H1 (cell line): ENCODE measurements at places on chromosomes 6 and 20.

- no peak overlapping the region for H3K27ac ChIP-seq
- H3K4me1 ChIP-seq, result no peaks in the 10 kb centered on the region
- no peaks in the 10 kb centered on the region for H3K27me3 ChIP-seq
Observed at GRCh38 chr6:7214468-7214867, 98.5 kb downstream of the SSR1 start.

DNA sequence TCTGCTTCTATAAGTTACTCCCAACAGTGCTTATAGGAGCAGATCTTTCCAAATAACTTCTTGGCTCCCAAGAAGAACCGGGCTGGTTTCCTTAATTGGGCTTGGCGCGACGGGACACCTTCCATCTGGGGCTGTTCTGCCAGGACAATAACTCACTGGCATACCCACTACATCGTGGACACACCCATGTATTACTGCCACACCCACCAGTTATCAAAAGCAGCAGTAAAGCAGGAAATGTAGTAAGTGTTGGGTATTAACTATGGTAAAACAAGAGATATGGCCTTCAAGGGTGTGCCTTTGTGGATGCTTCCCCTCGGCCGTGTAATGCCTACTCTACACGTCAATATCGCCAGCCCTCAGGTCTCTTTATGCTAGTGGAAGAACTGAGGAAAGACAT is 24.7 kb downstream of the CNKSR3 start:
- no peak overlapping the region for H3K4me3 ChIP-seq
- no peaks in the 10 kb centered on the region for H3K36me3 ChIP-seq
- no peaks in the 10 kb centered on the region for H3K4me1 ChIP-seq
- no peaks in the 10 kb centered on the region for H3K27me3 ChIP-seq
- no peak overlapping the region for H3K27ac ChIP-seq
- DNase-seq, result no peak

GRCh38 chr6:144064402-144065212 is 30.8 kb downstream of the SF3B5 start:
- no peaks in the 10 kb centered on the region for H3K36me3 ChIP-seq
- peaks cover 5% of the 10 kb centered on the region for H3K4me1 ChIP-seq
- peak overlapping the region; percentile 72 for H3K4me3 ChIP-seq
- DNase-seq, result no peak
- H3K27me3 ChIP-seq, result peaks cover 38% of the 10 kb centered on the region

DNA sequence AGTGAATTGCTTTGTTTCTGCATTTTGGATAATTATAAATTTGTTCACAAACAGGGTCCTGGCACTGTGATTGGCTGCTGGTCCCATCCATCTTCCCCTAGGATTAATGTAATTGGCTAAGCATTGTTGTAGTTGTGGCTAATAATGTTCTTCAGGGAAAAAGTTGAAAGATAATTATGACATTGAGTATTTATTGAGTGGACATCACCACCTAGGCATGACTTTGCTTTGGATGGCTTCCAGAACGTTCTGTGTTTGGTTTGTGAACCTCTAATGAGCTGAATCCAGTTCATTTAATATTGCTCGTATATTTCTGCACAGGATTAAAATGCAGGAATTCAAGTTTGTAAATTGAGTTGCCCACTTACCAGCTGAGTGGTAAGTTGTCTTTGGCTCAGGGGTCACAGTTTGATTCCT is 55.1 kb downstream of the ARID1B start:
- no peak overlapping the region for H3K4me3 ChIP-seq
- H3K27ac ChIP-seq, result no peak overlapping the region
- H3K27me3 ChIP-seq, result no peaks in the 10 kb centered on the region
- H3K4me1 ChIP-seq, result no peaks in the 10 kb centered on the region

DNA sequence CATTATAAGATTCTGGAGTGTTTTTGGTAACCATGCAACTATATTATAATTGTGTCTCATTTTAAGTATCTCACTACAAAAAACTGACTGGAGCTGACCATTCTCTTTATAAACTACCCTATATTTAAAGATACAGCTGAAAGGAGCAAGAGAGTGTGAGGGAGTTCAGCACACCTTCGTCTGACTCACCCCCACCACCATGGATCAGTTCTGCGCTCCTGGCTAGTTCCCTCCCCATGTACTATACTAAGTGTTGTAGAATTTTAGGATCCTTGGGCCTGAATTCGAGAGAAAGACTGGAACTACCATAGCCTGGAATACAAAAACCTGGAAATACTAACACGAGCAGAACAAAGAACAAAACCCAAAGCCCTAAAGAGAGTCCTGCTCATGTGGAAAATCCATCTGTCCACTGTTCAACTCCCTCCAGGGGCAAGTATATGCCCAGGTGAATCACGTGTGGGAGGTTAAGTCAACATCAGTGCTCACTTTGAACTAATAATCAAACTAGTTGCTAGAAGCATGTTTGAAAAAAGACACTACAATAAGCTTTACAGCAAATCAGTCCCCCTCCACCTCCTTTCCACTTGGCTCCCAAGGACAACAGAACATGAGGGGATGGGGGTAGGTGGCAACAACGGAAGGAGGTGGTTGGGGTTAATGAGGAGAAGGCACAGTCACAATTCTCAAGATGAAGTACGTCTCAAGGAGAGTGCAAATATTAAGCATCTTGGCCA is 46.8 kb downstream of the ELOVL5 start:
- no peaks in the 10 kb centered on the region for H3K27me3 ChIP-seq
- H3K27ac ChIP-seq, result no peak overlapping the region
- H3K4me1 ChIP-seq, result no peaks in the 10 kb centered on the region
- DNase-seq, result no peak
- no peak overlapping the region for H3K4me3 ChIP-seq

GRCh38 chr6:76771059-76771634 is 692.1 kb downstream of the HTR1B start:
- DNase-seq, result no peak
- no peak overlapping the region for H3K27ac ChIP-seq
- no peaks in the 10 kb centered on the region for H3K4me1 ChIP-seq
- no peak overlapping the region for H3K4me3 ChIP-seq

DNA sequence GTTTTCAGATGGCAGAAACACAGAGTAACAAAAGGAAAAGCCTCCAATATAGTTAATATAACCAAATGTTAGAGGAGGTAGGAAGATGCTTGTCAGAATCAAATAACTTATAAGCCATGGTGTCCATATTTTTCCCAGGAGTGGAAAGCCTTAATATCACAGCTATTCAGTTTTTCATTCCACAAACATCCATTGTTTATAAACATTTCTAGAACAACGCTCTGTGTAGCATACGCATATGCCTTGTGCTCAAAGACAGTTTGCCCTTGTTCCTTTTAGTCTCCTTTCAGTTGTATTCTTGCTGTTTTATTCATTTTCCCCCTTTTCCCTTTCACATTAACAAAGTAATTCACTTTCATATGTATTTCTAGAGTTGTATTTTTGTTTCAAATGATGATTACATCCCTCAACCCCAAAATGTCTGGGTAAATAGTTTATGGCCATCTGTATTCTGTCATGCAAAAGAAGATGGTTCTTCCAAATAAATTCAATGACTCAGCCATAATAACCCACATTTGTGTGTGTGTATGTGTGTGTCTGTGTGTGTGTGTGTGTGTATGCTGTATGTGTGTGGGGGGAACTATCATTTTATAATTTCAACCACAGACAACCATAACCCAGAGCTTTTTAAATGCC is 455.7 kb upstream of the SOX4 start:
- no peak overlapping the region for H3K4me3 ChIP-seq
- no peaks in the 10 kb centered on the region for H3K36me3 ChIP-seq
- H3K27ac ChIP-seq, result no peak overlapping the region
- no peak for DNase-seq
- peaks cover 7% of the 10 kb centered on the region for H3K4me1 ChIP-seq
- H3K27me3 ChIP-seq, result no peaks in the 10 kb centered on the region

DNA sequence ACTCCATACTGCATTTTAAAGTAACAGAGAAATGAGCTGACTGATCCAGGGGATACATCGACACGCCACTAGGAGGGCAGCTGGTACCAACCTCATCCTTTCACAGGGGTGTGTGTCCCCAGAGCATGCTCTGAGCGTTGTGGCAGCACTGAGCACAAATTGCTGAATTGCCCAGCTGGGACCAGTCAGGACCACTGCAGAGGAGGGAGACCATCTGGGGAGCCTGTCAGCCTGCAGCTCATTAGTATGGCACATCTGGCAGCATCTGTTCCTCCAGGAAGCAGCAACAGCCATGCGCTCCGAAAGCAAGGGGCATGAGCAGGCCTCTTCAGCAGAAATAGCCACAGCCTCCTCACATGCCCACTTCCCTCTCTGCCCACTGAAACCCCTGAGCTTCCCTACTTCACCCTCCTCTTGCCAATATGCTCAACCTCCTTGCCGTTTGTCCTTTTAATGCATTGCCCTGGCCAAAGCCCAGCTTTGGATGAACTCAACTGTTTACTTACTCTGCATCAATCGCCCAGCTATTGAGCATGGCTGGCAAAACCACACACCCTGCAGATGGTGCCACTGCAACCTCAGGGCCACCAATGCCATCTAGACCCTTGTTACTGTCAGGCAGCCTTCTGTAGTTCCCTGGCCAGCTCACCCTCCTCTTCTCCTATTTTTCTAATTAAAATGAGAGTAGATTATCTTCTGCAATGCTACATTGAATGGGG is 77.6 kb upstream of the NEDD9 start:
- H3K4me3 ChIP-seq, result no peak overlapping the region
- no peaks in the 10 kb centered on the region for H3K36me3 ChIP-seq
- no peaks in the 10 kb centered on the region for H3K27me3 ChIP-seq

GRCh38 chr6:67666177-67666964 is 968.7 kb upstream of the ADGRB3 start:
- H3K27me3 ChIP-seq, result no peaks in the 10 kb centered on the region
- H3K36me3 ChIP-seq, result no peaks in the 10 kb centered on the region
- no peak overlapping the region for H3K4me3 ChIP-seq
- no peak for DNase-seq
- H3K4me1 ChIP-seq, result no peaks in the 10 kb centered on the region

DNA sequence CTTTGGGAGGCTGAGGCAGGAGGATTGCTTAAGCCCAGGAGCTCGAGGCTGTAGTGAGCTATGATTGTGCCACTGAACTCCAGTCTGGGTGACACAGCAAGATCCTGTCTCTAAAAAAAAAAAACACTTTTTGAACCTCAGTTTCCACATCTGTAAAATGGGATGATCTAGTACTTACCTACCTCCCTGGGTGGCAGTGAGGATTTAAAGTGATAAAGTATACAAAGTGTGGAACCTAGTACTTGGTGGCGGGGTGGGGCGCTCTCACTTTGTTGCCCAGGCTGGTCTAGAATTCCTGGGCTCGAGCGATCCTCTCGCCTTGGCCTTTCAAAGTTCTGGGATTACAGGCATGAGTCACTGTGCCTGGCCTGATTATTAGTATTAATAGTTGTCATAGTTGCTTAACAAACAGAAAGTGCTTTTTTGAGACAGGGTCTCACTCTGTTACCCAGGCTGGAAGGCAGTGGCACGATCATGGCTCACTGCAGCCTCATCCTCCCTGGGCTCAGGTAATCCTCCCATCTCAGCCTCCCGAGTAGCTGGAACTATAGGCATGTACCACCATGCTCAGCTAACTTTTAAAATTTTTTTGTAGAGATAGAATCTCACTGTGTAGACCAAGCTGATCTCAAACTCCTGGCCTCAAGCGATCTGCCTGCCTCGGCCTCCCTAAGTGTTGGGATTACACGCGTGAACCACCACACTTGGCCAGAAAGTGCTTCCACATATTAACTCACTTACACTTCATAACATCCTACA is 7.0 kb upstream of the PLTP start:
- H3K4me1 ChIP-seq, result no peaks in the 10 kb centered on the region
- no peaks in the 10 kb centered on the region for H3K36me3 ChIP-seq
- DNase-seq, result no peak
- H3K4me3 ChIP-seq, result no peak overlapping the region

- no peaks in the 10 kb centered on the region for H3K27me3 ChIP-seq
- no peak for DNase-seq
- peaks cover 8% of the 10 kb centered on the region; the same call in 1 of the 2 replicates for H3K4me1 ChIP-seq
- H3K27ac ChIP-seq, result no peak overlapping the region
Observed at GRCh38 chr20:46590443-46590842, 40.0 kb upstream of the OCSTAMP start.

DNA sequence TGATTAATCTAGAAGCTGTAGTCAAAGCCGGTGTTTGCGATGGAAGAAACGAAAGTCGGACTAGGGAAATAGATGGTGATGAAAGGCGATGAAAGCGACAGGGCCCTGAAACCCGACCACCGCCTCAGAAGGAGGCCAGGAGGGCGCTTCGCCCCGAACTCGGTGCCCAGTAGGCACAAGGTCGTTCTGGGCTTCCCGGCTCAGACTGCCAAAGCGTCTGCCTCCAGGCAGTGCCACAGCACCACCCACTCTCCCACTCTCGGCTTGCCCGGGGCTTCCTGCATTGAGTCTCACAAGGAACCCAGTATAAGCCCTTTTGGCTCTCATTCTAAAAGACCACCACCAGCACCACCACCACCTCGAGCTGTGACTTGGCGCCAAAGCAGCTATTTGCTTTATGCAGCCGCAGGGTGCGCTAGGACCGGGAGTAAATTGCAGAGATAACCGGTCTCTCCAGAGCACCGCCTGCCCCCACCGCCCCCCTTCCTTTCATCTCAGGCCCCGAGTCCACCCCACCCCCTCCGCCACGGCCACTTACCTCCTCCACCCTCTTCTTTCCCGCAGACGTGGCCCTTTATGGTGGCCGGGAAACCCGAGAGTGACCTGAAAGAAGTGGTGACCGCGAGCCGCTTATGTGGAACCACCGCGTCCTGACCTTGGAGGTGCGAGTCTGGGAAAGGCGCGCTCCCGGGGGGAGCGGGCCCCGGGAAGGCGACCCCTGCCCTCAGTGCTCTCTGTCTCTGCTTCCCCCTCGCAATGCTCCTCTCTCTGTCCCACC is 2.4 kb downstream of the TCF21 start:
- H3K4me3 ChIP-seq, result peak overlapping the region; percentile 40
- peak; percentile 72 for DNase-seq
- no peak overlapping the region for H3K27ac ChIP-seq
- H3K36me3 ChIP-seq, result peaks cover 4% of the 10 kb centered on the region; the same call in 1 of the 2 replicates

GRCh38 chr6:112478036-112478435 is 130.9 kb downstream of the RFPL4B start:
- no peaks in the 10 kb centered on the region for H3K27me3 ChIP-seq
- H3K27ac ChIP-seq, result no peak overlapping the region
- no peak overlapping the region for H3K4me3 ChIP-seq
- no peaks in the 10 kb centered on the region for H3K36me3 ChIP-seq
- no peak for DNase-seq

- H3K36me3 ChIP-seq, result no peaks in the 10 kb centered on the region
- H3K4me1 ChIP-seq, result no peaks in the 10 kb centered on the region
- H3K4me3 ChIP-seq, result no peak overlapping the region
- DNase-seq, result no peak
- H3K27me3 ChIP-seq, result no peaks in the 10 kb centered on the region
Observed at GRCh38 chr6:15818491-15818890, 155.7 kb upstream of the DTNBP1 start.

- no peak overlapping the region for H3K4me3 ChIP-seq
- peaks cover 13% of the 10 kb centered on the region; the same call in 1 of the 2 replicates for H3K36me3 ChIP-seq
- H3K4me1 ChIP-seq, result no peaks in the 10 kb centered on the region
- DNase-seq, result no peak
Observed at GRCh38 chr6:134967711-134968110, 17.8 kb upstream of the ALDH8A1 start.

DNA sequence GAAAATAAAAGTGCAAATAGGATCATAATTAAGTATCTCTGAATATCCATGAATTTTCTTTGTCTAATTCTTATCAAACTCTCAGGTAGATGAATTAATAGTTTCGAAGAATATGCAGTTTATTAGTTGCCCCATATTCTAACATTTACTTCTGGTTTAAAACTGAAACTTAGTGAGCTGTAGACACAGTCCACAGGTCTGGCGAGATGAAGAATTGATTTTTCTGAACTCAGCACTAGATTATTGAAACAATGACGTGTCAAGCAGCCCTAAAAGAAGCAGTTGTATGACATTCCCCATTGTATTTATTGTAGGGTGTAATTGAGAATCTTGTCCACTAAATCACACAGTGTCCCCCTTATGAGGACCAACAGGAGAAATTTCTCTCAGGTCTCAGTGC is 407.1 kb downstream of the GRIK2 start:
- DNase-seq, result no peak
- no peaks in the 10 kb centered on the region for H3K36me3 ChIP-seq
- H3K4me1 ChIP-seq, result no peaks in the 10 kb centered on the region; the same call in 1 of the 2 replicates
- no peak overlapping the region for H3K27ac ChIP-seq
- no peaks in the 10 kb centered on the region for H3K27me3 ChIP-seq
- no peak overlapping the region for H3K4me3 ChIP-seq
